ENCODE measurements at places on chromosomes 12 and 14.
A peak's percentile ranks its signal among the peaks of the same experiment; 100 is the strongest.

GRCh38 chr14:54718046-54718445, 151.1 kb downstream of the SAMD4A start:
- no peak for DNase-seq

DNA sequence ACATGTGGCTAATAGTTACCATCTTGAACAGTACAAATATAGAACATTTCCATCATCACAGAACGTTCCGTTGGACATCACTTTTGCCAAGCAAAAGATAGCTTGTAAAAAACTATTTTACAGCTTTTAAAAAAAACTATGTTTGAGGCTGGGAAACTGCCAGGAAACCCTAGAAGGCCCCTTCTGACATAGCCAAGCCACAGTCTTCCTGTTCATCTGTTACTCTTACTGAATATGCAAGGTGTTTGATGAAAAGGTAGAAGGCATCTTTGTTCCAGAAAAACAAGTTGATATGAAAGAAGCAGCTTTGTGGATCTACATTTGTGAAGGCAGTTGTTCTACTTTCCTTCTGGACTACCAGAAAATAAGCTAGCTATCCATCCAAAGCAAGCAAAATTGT, 23.6 kb upstream of the WNK1 start:
- DNase-seq: no peak

GRCh38 chr12:88416786-88417185, 163.5 kb downstream of the KITLG start:
- DNase-seq: no peak

- DNase-seq: peak; percentile 48
Measured at GRCh38 chr14:30559638-30560091, 707 bp downstream of the G2E3 start.

DNA sequence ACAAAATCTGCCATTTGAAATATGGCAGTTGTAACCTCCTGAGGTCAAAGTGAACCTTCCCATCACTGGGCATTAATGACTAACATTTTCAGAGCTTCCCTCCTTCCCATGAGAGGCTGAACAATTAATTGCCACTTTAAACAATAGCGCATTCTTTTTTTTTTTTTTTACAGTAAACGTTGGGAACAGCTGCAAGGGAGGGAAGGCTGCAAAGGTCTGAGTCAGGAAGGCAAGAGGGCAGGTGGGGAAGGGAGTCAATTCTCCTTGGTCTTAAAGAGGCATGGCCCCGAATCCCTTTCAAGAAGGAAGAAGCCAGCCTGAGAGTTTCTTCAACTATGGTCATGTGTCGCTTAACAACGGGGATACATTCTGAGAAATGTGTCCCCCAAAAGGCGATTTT, 41.0 kb upstream of the PLEKHG3 start:
- no peak for DNase-seq

GRCh38 chr12:1916371-1917171, 1.9 kb downstream of the CACNA2D4 start:
- no peak for DNase-seq

DNA sequence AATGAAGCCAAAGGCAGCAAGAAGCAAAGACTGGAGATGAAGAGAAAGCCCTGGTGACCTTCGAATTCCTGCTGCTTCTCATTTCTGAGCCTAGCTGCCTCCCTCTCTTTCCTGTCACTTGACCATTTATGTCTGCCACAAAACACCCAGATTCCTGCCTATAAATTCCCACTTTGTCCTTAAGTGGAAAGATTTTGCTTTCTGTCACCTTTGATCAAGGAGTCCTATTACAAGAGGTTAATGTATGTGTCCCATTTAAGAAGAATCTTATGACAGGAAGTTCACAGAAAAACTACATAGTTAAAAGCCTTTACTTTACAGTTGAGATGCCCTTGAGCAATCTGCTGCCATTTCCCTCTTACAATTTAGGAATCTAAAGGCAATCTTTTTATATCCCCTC, 155.7 kb downstream of the GALC start:
- no peak for DNase-seq

DNA sequence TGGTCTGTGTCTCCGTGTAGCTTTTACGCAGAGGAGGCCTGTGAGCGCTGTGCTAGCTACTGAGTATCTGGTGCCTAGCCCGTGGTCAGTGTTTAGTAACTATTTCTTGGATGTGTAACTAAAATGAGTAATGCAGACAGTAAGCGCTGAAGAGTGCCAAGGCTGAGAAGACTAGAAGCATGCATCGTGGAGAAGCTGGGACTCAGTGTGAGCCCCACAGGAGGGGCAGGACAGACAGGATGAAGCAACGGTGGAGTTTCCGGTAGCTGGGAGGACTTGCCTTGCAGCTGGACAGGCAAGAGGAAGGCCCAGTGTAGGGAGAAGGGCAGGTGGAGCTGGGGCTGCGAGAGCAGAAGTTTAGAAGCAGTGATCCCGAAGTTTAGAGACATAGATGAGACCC, 233.4 kb upstream of the FKBP4 start:
- DNase-seq: no peak

DNA sequence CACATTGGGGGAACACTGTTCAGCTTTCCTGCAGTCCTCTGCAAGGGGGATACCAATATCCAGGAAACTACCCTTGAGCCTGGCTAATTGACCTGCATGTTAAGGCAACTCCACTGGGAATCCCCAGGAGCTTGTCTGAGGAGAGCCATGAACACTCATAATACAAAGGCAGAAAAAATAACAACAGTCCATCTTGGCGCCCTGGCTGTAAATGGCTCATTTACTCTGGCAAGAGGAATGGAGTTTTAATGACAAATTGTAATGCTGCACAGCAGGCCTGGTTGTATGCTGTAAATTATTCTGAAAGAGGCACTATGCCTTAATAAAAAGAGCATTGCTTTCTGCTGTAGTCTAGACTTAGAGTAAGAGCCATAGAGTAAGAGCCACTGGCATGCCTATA, 58.3 kb downstream of the SLC8A3 start:
- no peak for DNase-seq

DNA sequence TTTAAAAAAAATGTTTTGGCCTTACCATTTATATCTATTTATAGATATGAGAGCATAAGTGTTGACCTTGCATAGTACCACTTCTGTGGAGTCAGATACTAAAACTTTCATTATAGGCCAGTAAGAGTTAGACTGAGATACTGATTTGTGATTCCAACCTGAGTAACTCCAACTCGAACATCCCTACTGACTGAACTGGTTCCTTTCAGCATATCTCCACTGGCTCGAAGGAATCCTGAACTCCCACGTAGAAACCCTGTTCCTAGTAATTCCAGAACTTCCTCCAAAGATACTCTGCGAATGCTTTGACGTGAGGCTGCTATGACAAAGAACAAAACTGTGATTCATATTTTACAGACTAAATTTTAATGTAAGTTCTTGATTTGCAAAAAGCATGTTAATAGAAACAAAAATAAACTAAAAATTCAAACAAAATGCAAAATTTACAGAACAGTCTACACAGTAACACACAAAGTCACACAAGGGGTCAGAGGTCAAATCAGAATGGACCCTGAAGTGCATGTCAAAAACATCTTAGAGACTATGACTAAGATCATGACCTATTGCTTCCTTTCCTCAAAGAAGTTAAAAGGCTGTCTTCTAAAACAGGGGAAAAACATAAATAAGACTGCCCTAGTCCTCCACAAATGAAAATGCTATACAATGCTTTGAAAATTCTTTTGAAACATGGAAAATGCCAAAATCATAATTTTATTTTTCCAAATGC, 31.5 kb downstream of the HEATR5A start:
- DNase-seq: no peak

DNA sequence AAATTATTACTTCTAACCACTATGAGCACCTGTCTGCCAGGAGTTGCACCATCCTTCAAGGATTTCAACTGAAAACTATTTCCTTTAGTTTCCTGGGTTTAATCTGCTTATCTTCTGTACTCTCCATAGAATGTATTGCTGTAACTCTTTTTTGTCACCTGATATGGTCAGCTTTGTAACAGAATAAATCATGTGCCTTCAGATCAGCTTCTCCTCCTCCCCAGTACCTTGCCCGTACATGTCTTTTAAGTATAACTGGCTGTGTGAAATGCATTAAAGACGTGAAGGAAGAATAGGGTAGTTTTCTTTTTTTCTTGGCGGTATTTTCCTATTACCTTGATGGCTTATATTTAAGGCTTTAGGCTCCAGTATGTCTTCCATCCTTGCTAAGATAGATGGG, 200.3 kb upstream of the NAV3 start:
- DNase-seq: peak; percentile 15

DNA sequence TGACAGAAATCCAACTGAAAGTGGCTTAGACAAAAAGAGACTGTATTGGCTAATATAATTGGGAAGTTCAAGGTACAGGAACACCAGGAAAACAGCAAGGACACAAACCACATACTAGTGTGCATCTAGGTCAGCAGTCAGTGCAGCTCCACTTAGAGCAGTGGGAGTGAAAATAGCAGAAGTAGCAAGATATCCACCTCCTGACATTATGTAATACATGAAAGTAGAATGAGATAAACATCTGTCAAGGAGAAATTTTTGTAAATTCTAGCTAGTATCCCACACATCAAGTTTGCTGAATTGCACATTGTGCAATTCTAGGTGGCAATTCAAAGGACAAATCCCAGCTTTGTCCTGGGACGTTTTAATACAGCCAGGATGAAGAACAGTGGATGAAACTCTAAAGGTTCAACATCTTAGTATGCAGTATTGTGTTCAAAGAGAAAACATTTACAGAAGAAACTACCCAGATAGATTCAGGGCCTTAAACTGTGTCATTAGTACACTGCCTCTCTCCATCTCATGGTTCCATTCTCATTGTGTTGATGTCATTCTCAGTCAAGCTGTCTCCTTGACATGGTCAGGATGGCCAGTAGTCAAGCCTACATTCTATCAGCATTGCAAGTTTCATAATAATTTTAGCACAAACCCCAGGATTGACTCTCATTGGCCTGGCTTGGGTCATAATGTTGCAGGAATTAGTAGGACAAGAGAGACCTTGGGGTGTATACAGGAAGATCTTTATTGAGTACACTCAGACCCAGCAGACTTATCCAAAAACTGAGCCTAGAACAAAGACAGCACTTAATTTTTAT, 56.8 kb downstream of the SDR9C7 start:
- DNase-seq: peak; percentile 90

DNA sequence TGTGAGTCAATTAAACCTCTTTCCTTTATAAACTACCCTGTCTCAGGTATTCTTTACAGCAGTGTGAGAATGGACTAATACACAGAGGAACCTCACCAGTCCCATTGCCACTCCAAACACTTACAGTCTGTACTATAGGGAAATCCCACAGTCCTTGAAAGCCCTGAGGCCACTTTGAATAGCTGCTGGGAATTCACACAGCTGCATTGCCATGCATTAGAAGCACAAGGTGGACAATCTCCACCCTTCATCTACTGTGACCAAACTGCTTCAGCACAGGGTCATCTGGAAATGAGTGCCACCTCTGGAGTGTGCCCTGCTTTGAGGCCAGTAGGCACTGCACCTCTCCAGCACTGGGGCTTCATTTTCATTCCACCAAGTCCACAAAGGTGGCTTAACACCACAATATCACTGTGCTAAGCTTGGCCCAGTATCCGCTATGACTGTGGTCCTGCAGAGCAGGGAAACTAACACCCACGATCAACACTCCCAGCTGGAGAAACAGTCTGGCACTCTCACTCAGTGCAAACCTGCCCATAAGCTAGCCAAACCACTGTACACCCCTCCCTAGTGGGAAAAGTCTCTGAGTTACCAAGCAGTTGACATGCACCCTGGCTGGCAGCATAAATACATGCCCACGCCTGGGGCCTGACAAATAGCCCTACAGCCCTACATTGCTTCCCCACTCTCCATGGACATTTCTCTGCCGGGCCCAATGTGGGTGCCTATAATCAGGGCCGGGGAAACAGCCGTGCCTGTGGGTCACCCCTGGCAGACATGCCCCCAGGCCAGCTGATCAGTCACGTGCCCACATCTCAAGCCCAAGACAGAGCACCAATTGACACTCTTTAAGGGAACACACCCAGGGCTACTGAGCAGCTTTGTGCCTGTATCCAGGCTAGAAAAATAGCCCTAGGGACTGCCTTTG, 294.3 kb upstream of the MGAT4C start:
- DNase-seq: no peak

GRCh38 chr12:91052026-91052425, 5.8 kb downstream of the KERA start:
- DNase-seq: no peak

DNA sequence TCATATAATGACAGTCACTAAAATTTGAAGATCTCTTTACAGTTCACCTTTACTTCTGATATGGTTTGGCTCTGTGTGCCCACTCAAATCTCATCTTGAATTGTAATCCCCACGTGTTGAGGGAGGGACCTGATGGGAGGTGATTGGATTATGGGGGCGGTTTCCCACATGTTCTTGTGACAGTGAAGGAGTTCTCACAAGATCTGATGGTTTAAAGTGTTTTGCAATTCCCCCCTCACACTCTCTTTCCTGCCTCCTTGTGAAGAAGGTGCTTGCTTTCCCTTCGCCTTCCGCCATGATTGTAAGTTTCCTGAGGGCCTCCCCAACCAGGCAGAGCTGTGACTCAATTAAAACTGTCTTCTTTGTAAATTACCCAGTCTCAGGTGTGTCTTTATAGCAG, 27.3 kb upstream of the CD9 start:
- no peak for DNase-seq

GRCh38 chr14:70254476-70254961, 65.8 kb upstream of the SLC8A3 start:
- peak; percentile 11 for DNase-seq

- no peak for DNase-seq
Measured at GRCh38 chr12:69919495-69919894, 94.5 kb downstream of the MYRFL start.

GRCh38 chr14:36807727-36808126, 146.1 kb downstream of the PAX9 start:
- DNase-seq: no peak

GRCh38 chr14:91082282-91082681, 21.8 kb upstream of the RPS6KA5 start:
- DNase-seq: no peak

DNA sequence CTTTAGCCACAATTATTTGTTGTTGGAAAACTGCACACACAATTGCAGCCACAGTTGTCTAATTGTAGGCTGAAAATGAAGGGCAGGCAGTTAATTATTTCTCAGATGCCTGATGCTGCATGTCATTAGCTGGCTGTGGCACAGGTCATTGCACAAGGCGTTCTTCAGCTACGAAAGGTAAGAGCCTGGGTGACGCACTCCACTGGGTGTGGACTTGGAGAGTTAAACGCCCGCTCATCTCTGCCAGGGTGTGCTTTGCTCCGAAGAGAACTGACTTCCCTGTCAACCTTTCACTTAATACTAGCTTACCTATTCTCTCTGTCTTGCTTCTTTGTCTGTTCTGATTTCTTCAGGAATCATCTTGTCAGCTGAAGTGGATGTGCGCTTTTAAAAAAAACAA, 91.4 kb upstream of the CPM start:
- no peak for DNase-seq

DNA sequence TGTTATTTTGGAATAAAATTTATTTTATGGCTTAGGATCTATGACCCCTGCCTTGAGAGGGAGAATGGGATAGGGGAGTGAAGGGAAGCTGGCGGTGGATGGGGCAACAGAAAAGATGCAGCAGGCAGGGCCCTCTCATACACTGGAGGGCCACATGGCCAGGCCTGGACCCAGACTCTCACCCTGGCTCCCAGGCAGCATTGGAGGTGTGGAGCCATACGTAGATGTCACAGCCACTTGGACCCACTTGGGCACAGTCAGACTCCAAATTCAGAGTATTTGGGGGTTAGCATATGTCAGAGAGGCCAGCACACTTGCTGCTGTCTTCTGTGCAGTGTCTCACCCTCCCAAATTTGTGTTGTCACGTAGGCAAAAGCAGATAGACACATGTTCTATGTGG, 6.5 kb downstream of the NAB2 start:
- DNase-seq: no peak

All from OCI-M1 (cell line).